ENCODE measurements at places on chromosomes 5 and 9.

DNA sequence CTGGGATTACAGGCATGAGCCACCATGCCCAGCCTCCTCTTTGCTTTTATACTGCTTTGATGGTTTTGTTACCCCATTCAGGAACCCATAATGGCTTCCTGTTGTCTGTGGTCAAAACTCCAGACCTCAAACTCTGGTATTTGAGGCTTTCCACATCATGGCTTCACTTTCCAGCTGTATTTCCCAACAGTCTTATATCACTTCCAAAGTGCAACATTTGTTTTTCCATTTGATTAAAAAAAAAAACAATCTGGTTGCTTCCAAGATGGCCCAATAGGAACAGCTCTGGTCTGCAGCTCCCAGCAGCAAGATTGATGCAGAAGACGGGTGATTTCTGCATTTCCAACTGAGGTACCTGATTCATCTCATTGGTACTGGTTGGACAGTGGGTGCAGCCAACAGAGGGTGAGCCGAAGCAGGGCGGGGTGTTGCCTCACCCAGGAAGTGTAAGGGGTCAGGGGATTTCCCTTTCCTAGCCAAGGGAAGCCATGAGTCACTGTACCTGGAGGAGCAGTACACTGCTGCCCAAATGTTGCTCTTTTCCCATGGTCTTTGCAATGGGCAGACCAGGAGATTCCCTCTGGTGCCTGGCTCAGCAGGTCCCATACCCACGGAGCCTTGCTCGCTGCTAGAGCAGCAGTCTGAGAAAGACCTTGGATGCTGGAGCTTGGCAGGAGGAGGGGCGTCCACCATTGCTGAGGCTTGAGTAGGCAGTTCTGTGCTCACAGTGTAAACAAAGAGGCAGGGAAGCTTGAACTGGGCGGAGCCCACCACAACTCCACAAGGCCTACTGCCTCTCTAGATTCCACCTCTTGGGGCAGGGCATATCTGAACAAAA, 458.4 kb downstream of the KDM4C start:
- DNase-seq: peak; percentile 2

- DNase-seq: no peak
Observed at GRCh38 chr5:79133121-79133656, 21.6 kb downstream of the BHMT start.

GRCh38 chr5:150570333-150570732, 62.4 kb downstream of the NDST1 start:
- no peak for DNase-seq

- DNase-seq: no peak
Observed at GRCh38 chr5:80867233-80867632, 92.9 kb upstream of the RASGRF2 start.

GRCh38 chr9:136204838-136205706, at the start of gene LHX3:
Gene LHX3 (minus strand): TSS chr9:136205128. CDS start chr9:136205012, 116 bp downstream.
- no peak for DNase-seq

All from stimulated activated CD8-positive, alpha-beta memory T cell treated with anti-CD3 and anti-CD28 coated beads, Interleukin-4, amount 100 ng/mL, for 24 hours (primary cell).